ENCODE measurements at places on chromosomes 3 and 15.

DNA sequence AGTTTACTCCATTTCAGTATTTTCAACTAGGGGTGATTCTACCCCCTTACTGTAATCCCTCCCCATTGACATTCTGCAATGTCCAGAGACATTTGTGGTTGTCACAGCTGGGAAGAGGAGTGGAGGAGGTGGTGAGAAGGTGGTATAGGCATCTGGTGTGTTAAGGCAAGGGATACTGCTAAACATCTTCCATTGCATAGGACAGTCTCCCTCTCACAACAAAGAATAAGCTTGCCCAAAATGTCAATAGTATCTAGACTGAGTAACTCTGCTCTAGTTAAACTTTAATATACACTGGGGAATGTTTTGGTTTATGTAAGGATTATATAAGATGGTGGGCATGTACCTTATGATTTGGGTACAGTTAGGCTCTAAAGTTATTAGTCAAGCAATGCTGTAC, 737.6 kb downstream of the ROBO1 start:
- DNase-seq: no peak

- peak; percentile 60 for DNase-seq
These were observed 74.4 kb downstream of the DLG1 start for GRCh38 chr3:197224034-197224444.

DNA sequence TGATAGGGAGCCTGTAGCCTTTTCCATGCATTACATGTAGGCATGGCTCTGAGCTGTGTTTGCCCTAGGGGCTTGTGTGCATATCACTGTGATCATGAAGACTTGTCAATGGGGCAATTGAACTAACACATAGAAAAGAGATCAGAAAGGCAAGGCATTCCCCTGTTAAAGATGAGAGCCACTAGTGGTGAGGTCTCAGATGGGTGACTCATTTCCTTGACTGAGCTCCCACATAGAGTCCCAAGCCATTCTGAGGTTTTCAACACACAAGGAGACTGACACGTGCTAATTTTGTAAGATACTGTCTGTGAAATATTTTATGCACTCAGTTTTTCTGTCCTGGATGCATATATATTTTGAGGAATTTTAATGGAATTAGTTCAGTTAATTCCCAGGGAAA, 53.8 kb downstream of the SAMMSON start:
- DNase-seq: no peak

GRCh38 chr15:79515300-79516027, 83.3 kb downstream of the MINAR1 start:
- DNase-seq: no peak

- DNase-seq: no peak
These were observed 241.5 kb upstream of the WNT5A start for GRCh38 chr3:55728461-55729100.

DNA sequence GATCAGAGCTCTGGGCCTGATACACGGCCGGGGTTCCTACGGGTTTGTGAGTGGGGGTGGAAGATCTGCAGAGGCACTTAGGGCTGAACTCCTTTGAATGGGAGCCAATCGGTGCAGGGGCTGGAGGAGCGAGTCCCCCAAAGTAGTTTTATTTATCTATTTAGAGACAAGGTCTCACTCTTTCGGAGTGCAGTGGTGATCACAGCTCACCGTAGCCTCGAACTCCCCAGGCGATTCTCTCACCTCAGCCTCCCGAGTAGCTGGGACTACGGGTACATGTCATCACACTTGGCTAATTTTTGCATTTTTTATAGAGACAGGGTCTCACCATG, 1.6 kb upstream of the CELSR3 start:
- no peak for DNase-seq

GRCh38 chr3:63976872-63977200, 46.5 kb downstream of the PSMD6 start:
- DNase-seq: no peak

GRCh38 chr15:101006931-101007691, 88.0 kb downstream of the LRRK1 start:
- peak; percentile 93 for DNase-seq

GRCh38 chr3:10815487-10815886, 541 bp upstream of the SLC6A11 start:
- no peak for DNase-seq

DNA sequence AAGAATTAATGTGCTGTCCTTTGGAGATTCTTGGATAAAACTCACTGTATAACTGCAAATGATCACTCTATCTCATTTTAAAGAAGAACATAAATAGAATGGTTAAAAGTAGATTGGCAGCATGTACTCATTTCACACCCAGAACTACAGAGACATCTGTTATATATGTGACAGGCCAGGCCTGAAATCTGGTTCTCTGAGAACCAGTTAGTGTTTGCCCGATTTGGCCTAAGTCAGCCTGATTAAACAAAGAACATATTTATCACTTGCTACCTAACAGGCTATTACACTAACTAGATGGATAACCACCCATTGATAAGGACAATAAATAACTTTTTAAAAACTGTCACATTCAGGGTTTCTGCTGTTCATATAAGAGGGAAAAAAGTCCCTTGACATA, 460.1 kb downstream of the CNTN4 start:
- DNase-seq: no peak

DNA sequence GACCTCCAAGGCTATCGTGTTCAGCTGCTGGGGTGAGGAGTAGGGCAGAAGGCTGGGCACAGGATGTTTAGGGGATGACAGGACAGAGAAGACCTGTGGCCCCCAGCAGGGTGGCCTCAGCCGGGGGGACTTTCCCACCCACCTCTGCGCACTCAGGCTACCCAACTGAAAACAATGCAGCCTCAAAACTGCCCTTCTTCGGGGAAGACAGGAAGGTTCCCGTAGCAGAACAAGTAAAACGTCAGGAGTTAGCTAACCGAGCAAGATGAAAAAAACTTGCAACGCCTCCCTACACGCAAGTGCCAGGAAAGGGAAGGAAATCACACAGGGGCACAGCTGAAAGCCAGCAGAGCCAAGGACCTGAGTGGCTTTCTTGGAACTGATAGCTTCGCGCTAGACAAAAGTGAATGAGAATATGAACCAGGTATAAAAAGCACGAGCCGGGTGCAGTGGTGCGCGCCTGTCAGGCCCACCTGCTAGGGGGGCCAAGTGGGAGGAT, 38.4 kb upstream of the FURIN start:
- DNase-seq: no peak
